ENCODE measurements at places on chromosomes 12 and 14. TPM values are rescaled to one million over a fixed set of nuclear protein-coding genes. Genes with fewer than 3 reads are reported as not detected.

SMCO2 gene
- polyA plus RNA-seq, result 0.66 TPM

CIDEB gene
- polyA plus RNA-seq, result 24.3 TPM

SLC6A15 gene
- 2.0 TPM for polyA plus RNA-seq

FSCB gene
- not detected for polyA plus RNA-seq

EPYC gene
- not detected for polyA plus RNA-seq

HOXC6 gene
- polyA plus RNA-seq, result 1.4 TPM

TFCP2 gene
- 9.6 TPM for polyA plus RNA-seq

REP15 gene
- 0.49 TPM for polyA plus RNA-seq

RPL10L gene
- polyA plus RNA-seq, result not detected

ACYP1 gene
- 12.0 TPM for polyA plus RNA-seq

DLK1 gene
- 0.16 TPM for polyA plus RNA-seq

WSCD2 gene
- polyA plus RNA-seq, result 0.72 TPM

NEUROD4 gene
- polyA plus RNA-seq, result not detected

RAB21 gene
- 11.1 TPM for polyA plus RNA-seq

ATN1 gene
- polyA plus RNA-seq, result 34.9 TPM

PPP1R1A gene
- polyA plus RNA-seq, result 0.99 TPM

SLC7A8 gene
- polyA plus RNA-seq, result 33.4 TPM

HOXC13 gene
- polyA plus RNA-seq, result 0.04 TPM

CMA1 gene
- polyA plus RNA-seq, result not detected
